DMS153 (cell line): ENCODE measurements at places on chromosomes 5 and 9.

DNA sequence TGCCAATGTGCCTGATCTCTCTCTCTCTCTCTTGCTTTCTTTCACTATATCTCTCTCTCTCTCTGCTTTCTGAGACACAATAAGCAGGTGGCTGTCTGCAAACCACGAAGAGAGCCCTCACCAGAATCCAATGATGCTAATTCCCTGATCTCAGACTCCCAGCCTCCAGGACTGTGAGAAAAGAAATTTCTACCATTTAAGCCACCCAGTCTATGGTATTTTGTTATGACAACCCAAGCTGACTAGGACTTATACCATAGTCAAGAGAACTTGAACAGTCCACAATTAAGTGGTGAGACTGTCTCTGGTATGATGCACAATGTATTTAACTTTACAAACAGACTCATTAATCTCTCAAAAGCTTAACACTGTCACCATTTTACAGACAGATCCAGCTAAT is 67.0 kb downstream of the NFIB start:
- DNase-seq, result no peak

- no peak for DNase-seq
Observed at GRCh38 chr5:4233671-4234070, 638.0 kb downstream of the IRX1 start.

GRCh38 chr5:143094087-143094521 is 309.4 kb downstream of the NR3C1 start:
- DNase-seq, result no peak

- no peak for DNase-seq
Observed at GRCh38 chr9:115877852-115878438, 275.6 kb upstream of the PAPPA start.

DNA sequence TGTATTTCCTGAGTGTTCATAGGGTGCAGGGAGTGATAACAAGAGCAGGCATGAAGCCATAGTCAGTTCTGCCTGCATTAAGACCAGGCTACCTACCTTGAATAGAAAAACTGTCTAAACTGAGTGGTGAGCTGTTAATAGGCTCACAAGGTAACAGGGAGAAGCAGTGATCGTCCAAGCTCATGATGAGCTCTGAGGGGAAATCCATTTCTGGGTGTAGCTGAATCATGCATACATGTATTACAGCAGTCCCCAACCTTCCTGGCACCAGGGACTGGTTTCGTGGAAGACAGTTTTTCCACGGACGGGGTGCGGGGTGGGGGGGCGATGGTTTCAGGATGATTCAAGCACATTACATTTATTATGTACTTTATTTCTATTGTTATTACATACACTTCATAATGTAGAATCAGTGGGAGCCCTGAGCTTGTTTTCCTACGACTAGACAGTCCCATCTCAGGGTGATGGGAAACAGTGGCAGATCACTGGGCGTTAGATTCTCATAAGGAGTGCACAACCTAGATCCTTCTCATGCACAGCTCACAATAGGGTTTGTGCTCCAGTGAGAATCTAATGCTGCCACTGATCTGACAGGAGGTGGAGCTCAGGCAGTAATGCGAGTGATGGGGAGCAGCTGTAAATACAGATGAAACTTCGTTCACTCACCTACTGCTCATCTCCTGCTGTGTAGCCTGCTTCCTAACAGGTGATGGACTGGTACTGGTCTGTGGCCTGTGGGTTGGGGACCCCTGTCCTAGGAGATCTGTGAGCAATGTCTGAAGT is 100.0 kb upstream of the IL6ST start:
- no peak for DNase-seq

- no peak for DNase-seq
Observed at GRCh38 chr9:124130277-124131075, 118.9 kb downstream of the LHX2 start.

GRCh38 chr5:171617817-171618591 is 167.6 kb upstream of the SMIM23 start:
- DNase-seq, result no peak

DNA sequence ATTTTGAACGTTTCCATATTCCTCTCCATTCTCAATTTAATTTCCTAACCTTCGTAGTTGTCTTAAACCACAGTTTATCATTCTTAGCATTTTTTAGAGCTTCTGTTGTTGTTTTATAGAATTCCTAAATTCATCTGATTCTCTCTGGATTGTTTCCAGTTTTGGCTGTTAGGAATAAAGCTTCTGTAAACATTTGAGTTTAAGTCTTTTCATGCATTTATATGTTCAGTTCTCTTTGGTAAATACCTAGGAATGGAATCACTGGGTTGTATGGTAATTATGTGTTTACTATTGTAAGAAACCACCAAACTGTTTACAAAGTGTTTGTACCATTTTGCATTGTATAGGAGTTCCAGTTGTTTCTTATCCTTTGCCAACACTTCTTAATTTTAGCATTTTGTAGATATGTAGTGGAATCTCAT is 29.7 kb downstream of the GPR21 start:
- DNase-seq, result no peak

GRCh38 chr5:157520911-157521703 is 54.5 kb downstream of the ADAM19 start:
- no peak for DNase-seq

DNA sequence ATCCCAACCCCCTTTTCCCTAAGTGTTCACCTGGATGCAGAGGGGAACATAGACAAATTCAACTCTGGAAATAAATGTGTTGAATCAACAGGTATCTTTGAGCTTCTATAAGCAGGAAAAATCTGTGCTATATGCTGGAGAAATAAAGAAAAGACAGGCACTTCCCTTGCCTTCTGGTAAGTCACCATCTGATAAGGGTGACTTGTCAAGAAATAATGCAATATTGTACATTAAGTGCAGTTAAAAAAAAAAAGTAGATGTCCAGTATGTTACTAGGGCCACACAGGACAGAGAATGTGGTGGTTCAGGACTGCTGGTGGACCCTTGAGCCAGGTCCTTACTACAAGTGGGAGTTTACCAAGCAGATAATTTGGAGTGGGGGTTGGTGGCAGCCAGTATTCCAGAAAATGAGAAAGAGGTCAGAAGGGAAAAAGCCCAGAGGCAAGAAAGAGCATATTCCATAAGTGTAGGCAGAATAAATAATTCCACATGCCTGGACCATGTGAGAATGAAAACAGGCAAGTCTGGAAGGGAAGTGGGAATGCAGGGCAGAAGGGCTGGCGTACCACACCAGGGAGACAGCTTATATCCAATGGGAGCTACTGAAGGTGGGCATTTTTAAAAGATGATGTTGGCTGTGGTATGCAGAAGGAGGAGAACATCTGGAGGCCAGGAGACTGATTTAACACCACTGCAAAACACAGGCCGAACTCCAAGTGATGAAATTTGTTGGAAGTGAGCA is 209.9 kb downstream of the SEMA5A start:
- DNase-seq, result no peak

- no peak for DNase-seq
Observed at GRCh38 chr9:3509926-3510325, 15.9 kb downstream of the RFX3 start.

- DNase-seq, result no peak
Observed at GRCh38 chr9:17315341-17315740, 180.5 kb downstream of the CNTLN start.

GRCh38 chr5:180810210-180810958 is 7.8 kb upstream of the MGAT1 start:
- peak; percentile 66 for DNase-seq

- peak; percentile 82 for DNase-seq
Observed at GRCh38 chr9:15468145-15468544, 42.6 kb downstream of the PSIP1 start.

- DNase-seq, result no peak
Observed at GRCh38 chr9:6938447-6938846, 180.7 kb downstream of the KDM4C start.

DNA sequence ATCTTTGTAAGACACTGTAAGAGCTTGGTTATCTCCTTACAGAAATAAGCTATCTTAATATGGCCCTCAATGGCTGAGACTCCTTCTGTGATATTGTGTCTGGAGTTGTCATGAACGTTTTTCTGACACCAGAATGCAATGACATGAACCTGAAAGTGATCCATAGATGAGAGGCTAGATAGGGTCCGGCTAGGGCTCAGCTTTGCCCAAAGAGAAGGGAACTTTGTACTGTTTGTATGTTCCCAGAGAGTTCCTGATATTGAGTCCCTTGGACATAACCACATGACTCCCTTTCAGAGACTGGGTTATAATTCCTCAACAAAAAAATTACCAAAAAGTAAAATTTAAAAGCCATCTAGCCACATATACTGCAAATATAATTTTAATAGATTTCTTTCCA is 575.8 kb upstream of the CLINT1 start:
- no peak for DNase-seq

GRCh38 chr9:113548221-113549041 is 84.9 kb downstream of the RGS3 start:
- DNase-seq, result no peak

- no peak for DNase-seq
Observed at GRCh38 chr5:118466418-118466817, 521.9 kb downstream of the DTWD2 start.

- no peak for DNase-seq
Observed at GRCh38 chr9:121815084-121815483, 163.7 kb downstream of the DAB2IP start.

DNA sequence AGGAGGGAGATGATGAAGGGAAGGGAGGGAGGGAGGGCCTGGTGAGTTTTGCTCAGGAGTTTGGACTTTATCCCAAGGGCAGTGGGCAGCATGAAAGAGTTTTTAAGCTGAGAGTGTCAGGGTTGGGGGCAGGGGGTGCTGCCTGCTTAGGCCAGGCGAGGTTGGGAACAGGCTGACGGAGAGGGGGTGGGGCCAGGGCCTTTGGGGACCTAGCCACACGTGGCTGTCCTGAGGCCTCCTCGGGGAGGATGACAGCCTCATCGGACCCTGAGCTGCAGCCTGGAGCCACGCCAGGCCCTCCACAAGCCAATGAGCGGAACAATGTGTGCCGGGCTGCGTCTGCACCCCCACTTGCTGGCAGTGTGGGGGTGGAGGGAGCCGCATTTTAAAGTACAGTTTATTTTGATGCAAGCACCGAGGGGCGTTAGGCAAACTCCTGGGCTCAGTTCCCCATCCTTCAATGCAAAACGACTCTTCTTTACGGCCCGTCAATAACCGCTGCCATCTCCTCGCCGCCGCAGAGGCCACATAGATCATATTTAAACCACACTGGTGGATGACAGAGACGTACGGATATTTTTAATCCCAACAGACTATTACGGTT is 5.3 kb upstream of the RXRA start:
- DNase-seq, result no peak

DNA sequence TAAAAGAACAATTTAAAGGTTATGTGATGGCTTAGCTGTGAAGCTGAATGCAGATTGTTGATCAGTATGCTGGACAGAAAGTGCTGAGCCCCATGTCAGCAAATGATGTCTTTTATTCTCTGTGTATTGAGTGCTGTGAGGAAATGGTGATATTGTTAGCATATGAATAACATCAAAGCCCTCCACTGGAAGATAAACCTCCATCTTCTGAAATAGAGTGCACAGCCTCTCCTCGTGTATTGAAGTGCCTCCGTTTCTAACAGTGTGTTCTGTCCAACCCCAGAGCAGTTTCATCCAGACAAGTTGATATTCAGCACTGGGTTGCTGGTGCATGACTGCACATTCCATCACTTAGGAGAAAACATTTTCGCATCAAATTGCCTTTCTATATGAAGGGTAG is 242.9 kb downstream of the CSNK1G3 start:
- DNase-seq, result no peak

DNA sequence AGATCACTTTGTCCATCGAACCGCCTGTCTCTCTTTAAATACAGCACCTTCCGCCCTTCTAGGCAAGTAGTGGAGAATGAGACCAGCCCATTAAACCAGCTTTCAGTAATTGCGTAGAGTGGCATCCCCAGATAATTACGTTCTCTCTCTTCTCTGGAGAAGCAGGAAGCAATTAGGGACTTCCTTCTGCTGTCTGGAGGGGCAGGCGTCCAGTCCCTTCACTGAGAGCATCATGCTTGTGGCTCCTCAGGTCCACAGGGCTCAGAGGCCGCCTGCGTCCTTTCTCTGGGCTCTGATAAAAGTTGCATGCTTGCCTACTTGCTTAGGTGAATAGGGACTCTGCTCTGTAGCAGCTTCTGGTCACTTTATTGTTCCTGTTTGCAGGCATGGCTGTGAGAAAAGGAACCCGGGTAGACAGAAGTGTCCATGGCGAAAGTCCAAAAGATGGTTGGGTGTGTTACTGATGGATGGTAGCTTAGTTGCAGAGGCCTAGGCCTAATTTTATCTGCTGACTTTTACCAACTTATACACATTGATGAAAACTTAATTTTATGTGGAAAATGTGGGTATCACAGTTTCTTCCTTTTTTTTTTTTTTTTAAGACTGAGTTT is 299.1 kb upstream of the PANK3 start:
- no peak for DNase-seq

DNA sequence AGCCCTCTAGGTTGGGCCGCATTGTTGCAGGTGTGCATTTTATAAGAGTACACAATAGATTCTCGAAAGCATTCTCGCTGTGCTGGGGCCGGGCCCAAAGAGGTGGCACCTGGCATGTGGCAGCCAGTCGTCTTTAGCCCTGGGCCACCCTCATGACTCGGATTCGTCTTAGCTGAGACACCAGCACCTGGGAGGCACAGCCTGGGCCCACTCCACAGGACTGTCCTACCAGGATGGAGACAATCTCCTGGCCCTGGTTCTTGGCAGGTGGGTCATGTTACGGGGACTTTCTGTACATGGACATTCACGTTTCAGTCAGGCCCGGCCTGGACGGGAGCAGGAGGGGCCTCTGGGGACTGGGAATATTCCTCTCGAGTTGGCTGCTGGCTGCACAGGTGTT is 212.5 kb downstream of the FANCC start:
- no peak for DNase-seq

DNA sequence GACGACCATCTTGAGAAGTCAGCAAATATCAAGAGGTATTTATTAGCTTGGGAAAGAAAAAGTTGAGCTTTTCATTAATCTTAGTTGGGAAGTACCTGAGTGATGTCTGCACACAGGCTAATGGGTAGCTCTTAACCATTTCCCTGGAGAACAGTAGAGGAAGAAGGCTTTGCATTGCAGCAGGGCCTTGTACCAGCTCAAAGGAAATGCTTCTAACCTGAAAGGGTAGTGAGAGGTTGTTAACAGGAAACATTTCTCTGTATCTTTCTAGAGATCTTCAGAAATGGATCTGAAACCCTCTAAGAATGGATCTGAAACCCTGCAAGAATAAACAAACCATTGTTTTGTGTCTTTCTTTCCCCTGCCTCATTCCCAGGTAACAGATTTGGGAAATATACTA is 393.3 kb downstream of the PLK2 start:
- no peak for DNase-seq

- no peak for DNase-seq
Observed at GRCh38 chr5:38249812-38250211, 8.5 kb upstream of the EGFLAM start.

- no peak for DNase-seq
Observed at GRCh38 chr9:69585571-69585970, 86.6 kb downstream of the APBA1 start.

- DNase-seq, result no peak
Observed at GRCh38 chr5:36242534-36243485, 1.1 kb upstream of the NADK2 start.

GRCh38 chr9:129142138-129142935 is 31.1 kb downstream of the PTPA start:
- no peak for DNase-seq

DNA sequence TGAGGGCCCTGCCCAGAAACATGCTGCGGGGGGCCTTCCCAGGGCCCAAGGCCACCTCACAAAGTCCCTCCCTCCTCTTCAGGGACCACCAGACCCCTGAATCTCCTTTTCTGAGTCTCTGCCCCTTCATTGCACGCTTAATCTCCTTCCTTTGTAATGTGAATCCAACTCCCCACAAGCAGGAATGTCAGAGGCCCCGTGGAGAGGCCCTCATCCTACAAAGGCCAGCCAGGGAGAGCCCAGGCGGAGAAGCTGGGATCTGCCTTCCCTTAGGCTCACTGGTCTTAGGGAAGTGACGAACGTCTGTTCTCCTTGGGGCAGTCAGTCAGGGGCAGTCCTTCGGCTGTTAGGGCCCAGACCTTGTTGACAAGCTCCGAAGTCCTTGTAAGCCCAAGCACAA is 2.3 kb downstream of the SMIM33 start:
- DNase-seq, result no peak
